ENCODE measurements at places on chromosomes 4 and X.
A peak's percentile ranks its signal among the peaks of the same experiment; 100 is the strongest.

GRCh38 chr4:9994246-9994847 is 26.9 kb downstream of the SLC2A9 start:
- DNase-seq: no peak

- DNase-seq: no peak
Measured at GRCh38 chrX:7085879-7086278, 61.6 kb upstream of the STS start.

- no peak for DNase-seq
Measured at GRCh38 chr4:105624530-105624929, 72.1 kb downstream of the ARHGEF38 start.

DNA sequence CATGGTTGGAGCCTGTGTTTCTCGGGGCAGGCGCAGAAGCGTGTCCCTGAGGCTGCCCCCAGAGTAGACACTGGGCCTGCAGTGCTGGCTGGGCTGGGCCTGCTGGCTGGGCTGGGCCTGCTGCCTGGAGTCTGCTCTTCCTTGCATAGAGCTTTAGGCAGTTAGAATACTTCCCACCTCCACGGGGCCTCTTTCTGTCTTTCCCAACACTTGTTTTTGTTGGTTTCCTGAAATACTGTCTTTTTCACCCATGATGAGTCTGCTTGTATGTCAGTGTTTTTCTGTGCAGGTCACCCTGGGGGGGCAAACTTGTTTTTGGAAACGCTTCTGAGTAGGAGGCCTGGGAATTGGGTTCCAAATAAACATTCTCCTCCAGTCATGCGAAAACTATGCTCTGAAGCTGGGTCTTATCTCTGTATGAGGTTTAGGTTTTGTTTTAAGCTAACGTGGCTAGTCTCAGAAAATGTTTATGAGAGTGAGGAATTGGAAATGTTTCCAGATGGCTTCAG is 32.2 kb downstream of the TRMT44 start:
- no peak for DNase-seq

DNA sequence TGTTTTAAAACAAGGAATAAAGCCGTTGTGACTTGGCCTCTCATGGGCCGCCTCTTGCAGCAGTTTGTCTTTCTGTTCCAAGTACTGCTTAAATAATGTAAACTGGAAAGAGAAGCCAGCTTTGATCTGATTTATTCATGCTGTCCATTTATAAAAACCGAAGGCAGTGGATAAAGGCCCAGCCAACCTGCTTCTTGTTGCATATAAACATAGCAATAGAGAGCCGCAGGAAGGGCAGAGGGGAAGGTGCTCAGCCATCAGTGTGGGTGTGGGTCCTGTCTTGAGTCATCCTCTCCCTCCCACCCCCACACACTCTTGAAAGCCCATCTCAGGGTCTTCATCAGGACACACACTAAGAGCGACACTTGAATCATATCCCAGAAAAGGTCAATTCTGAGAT is 187.9 kb upstream of the FAM9B start:
- no peak for DNase-seq

GRCh38 chrX:134745636-134746409 is 87.6 kb upstream of the PLAC1 start:
- DNase-seq: no peak

- DNase-seq: no peak
Measured at GRCh38 chr4:73429826-73430587, 6.0 kb upstream of the AFP start.

- no peak for DNase-seq
Measured at GRCh38 chr4:176406736-176407135, 87.0 kb downstream of the SPCS3 start.

DNA sequence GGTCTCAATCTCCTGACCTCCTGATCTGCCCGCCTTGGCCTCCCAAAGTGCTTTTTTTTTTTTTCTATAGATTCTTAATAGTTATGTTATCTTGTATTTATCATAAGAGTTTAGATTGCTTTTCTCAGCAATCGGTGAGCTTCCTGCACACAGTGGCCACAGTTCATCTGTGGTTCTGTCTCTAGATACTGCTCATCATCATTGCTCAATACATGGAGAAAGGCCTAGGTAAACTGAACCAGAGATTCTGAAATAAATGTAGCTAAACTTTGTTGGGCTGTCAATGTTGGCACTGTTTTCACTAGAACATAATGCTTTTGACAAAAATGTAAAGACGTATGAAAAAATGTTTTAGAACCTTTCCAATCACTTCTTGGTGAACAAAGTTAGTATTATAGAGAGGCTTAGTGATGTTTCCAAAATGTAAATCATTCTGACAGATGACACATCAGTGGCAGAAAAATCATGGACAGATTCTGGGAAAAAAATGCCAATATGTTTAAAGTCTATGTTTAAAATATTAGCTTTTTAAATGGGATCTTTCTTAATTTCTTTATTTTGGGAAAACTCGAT is 50.0 kb upstream of the LIMCH1 start:
- DNase-seq: no peak

- no peak for DNase-seq
Measured at GRCh38 chr4:126564283-126564854, 1068.4 kb upstream of the INTU start.

- DNase-seq: no peak
Measured at GRCh38 chr4:94533405-94534223, 81.9 kb downstream of the PDLIM5 start.

GRCh38 chr4:123802933-123803332 is 406.3 kb downstream of the SPRY1 start:
- no peak for DNase-seq

DNA sequence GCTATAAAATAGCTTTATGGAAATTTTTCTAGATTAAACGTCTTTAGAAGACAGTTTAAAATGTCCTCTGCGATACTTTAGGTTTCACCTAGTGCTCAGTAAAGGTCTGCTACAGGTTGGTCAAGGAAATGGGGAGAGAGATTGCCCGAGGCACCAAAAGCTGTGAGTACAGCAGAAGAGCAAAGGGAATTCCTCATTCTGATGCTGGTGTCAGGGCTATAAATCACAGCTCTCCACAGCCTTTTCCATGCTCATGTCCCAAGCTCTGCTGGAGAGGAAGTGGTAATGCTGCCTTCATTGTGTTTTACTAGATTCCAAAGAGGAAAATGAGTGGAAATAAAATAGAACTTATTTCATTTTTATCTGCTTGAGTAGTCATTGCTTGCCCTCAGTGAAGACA is 2060.4 kb downstream of the ARAP2 start:
- DNase-seq: no peak

DNA sequence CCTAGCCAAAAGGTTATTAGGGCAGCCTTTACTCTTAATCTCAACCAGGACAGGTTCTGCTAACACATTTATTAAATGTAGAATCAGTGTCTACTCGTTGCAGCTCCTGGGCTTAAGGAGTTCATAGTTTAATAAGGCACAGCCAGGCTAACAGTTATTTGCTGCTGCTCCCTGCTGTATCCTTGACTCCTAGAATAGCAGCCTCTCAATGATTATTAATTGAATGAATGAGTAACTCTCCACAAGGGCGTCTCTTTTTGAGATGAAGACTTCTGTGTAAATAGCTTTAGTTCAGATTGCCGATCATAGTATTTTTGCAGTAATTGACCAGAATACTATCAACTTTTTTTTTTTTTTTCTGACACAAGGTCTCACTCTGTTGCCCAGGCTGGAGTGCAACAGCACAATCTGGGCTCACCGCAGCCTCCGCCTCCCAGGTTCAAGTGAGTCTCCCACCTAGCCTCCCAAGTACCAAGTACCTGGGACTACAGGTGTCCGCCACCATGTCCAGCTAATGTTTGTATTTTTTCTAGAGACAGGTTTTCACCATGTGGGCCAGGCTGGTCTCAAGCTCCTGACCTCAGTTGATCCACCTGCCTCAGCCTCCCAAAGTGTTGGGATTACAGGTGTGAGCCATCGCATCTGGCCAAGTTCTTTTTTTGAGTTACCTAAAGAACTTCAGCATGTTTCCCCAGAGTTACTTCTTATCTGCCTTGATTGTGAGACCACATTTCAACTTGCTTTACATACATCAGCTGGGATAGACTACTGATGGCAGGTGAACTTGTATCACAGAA is 2.9 kb downstream of the UGDH start:
- DNase-seq: no peak

GRCh38 chrX:20481632-20482031 is 214.9 kb upstream of the RPS6KA3 start:
- DNase-seq: no peak

- DNase-seq: no peak
Measured at GRCh38 chr4:85218756-85219155, 252.3 kb upstream of the WDFY3 start.

DNA sequence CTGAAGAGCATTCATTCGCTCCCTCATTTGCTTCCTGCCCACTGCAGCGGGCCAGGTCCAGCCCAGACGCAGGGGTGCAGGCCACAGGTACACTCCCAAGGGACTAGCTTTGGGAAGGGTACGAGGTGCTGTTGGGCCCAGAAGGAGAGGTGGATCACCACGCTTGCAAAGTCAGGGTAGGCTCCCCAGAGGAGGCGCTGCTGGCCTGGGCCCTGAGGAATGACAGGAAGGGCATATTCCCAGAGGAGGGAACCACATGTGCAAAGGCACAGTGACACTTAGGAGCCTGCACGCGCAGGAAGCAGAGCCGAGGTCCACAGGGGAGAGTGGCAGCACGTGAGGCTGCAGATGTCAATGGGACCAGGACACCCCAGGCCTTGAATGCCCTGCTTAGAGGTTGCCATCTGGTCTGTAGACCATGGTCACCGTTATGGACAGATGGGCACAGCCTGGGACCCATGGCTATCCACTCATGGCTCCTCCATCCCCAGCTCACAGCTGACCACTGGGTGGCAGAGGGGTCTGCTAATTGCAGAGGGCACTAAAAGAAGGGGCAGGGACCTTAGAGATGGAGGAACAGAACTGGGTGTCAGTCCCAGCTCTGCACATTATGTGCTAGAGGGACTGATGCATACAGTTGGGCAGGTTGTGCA is 7.9 kb downstream of the HTRA3 start:
- DNase-seq: no peak

GRCh38 chr4:154569584-154569983 is 6.8 kb downstream of the FGB start:
- DNase-seq: no peak

GRCh38 chrX:51144828-51145442 is 187.7 kb upstream of the NUDT10 start:
- DNase-seq: no peak

DNA sequence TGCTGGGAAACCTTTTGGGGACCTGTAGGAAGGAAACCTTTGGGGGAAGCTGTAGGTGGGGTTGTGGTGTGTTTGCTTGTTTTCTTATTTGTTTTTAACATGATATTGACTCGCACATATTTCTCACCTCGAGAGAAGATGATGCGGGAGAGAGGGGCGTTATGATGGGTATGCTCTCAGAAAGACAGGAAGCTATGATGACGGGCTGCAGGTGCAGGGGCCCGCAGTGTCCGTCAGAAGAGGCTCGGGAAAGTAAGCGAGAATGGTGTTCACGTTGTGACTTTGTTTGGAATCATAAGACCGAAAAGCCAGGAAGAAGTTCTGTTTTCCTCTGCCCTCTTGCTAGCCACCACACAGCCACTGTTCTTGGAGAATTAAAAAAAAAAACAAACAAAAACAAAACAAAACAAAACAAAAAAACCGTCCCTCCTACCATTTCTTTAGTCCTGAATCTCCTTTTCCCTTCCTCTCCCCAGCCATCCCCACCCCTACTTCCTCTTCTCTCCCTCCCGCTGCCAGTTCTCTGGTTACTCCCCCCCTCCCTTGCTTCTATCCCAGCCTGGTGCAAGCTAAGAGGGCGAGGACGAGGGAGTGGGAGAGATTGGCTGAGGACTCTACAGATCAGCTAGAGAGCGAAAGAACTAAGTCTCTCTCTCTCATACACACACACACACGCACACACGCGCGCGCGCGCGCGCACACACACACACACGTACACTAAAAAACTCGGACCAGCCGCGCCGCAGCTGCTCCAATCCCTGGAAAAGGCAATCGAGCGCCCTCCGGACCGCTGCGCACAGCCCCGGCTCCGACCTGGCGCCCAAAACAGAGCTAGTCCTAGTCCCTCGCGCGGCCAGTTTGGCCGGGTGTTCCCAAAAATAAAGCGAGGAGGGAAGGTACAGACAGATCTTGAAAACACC is at the start of gene BMP3:
Gene BMP3, plus strand, starts transcription at position 648 of the 920 bp plus-strand sequence. CDS start 577 bp downstream, outside the sequence.
- no peak for DNase-seq

DNA sequence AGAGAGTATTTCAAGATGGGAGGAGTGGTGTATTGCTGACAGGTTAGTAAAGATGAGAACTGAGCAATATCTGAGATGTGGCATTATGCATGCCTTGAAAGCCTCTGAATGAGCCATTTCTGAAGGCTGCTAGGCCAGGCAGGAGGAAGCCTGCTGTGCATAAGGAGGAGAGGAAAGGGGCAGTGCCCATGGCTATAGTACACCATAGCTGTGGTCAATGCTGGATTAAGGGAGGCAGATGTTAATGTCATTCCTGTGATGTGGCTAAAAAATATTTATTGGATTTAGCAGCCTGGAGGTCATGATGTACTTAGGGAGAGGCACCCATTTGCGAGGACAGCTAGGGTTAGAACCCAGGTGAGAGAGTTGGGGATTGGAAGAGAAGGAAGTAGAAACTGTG is 130.0 kb upstream of the LNX1 start:
- no peak for DNase-seq

- DNase-seq: peak; percentile 0
Measured at GRCh38 chrX:44400588-44400987, 57.1 kb upstream of the EFHC2 start.

GRCh38 chr4:77581724-77582123 is 23.9 kb upstream of the CXCL13 start:
- DNase-seq: no peak
